Epithelial cell of esophagus (primary cell): ENCODE measurements at places on chromosomes 4 and X.
A peak's percentile ranks its signal among the peaks of the same experiment; 100 is the strongest.

GRCh38 chrX:140034916-140035315, 69.6 kb upstream of the CXorf66 start:
- peak; percentile 11 for DNase-seq

DNA sequence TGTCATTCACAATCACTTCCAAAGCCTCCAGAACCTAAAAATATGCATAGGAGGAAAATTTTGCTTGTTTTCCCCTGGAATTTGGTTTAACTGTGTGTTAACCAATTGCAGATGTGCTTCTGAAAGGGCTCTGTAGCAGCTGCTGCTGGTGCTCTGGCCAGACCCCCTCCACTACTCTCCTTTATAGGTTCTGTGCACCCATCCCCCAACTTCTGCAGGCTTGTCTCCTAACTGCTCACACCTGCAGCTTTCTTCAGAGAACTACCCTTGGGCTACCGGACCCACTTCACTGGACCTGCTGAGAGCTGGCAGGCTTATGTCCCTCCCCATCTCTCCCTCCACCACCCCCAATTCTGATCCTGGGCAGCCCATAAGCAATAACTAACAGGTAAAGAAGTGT, 662.1 kb upstream of the DIPK2B start:
- DNase-seq = no peak

DNA sequence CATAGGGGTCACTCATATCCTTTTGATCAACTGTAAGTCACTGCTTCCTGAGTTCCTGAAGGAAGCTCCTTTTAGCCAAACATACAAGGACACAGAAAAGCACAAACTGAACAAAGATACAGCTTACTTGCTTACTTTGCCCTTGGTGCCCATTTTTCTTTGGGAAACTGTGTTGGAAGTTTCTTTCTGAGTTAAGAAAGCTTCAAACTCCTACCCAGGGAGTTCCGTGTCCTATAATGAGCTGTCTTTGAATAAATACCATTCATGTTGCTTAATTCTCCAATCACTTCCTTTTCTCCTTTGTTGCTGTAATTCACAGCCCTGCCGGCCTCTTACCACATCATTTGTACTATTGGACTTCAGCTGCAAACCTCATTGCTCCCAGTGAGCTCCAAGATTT, at the start of gene ADH4:
Gene ADH4 (minus strand): TSS at position 228 of the 400 bp plus-strand sequence. CDS start 75 bp downstream, at position 153.
- DNase-seq = peak; percentile 6

- DNase-seq = peak; percentile 67
Measured at GRCh38 chrX:140525448-140525847, 20.6 kb upstream of the SOX3 start.

- DNase-seq = no peak
Measured at GRCh38 chr4:174135936-174136406, 147.5 kb downstream of the FBXO8 start.

GRCh38 chr4:104217526-104217925, 277.2 kb downstream of the CXXC4 start:
- DNase-seq = no peak

- DNase-seq = no peak
Measured at GRCh38 chr4:84341559-84341958, 157.5 kb downstream of the NKX6-1 start.

DNA sequence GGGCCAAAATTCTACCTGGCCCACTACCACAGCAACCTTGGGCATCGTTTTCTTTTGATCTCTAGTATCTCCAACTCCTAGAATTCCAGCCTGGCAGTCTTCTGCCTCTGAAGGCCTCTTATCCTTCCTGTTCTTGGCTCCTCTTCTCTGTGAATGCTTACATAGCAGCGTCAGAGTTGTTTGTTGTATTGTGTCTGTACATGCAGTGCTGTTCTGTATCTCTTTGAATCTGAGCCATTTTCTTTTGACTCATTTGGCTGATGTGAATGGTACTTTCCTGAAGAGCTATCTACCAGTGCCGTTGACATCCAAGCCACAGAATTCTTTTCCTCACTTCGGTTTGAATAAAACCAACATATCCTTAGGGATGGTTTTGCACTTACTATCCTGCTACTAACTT, 79.2 kb downstream of the TMEM164 start:
- peak; percentile 85 for DNase-seq

GRCh38 chr4:54784161-54784671, 126.5 kb downstream of the KIT start:
- DNase-seq = no peak

GRCh38 chr4:171561419-171561818, 251.8 kb upstream of the GALNTL6 start:
- no peak for DNase-seq
